Cardiac septum (tissue), 1 donor: ENCODE measurements at places on chromosomes 12 and 14. TPM values are rescaled to one million over a fixed set of nuclear protein-coding genes. Genes with fewer than 3 reads are reported as not detected.

DNA sequence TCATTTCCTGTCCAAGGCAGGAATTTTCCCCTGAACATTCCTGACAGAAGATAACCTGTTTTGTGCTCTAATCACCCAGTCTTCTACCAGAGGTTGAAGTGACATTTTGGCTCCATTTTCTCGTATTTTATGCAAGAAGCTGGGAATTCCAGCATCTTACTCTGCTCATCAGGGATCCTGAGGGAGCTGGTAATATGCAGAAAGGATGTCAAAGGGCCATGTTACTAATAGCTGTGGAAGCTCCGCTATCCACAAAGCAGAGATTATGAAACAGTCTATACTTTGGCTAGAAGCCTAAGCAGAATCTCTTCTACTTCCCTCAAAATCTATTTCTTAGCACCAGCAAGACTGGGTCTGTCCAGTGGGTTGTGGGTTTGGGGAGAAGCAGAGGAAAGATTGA lies 613.0 kb downstream of the DIO2 start:
- no peak for DNase-seq

DNA sequence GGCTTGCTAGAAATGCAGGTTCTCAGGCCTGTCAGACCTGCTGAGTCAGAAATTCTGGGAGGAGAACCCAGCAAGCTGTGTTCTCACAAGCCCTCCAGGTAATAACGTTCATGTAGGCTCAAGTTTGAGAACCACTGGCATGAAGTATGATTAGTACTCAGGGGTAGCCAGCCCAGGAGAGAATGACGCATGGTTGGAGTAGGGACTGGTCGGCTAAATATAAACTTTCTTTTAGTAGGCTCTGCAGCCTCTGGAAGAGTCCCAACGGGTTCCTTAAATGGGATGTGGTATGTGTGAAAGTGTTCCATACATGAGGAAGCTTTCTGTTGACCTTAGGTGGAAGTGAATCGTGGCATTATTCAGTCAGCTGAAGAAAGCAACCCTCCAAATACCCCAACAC lies 209.3 kb downstream of the SLC41A2 start:
- peak; percentile 66 for DNase-seq

- no peak for DNase-seq
These were observed 87.9 kb upstream of the PTPRQ start for GRCh38 chr12:80356097-80356496.

- DNase-seq = no peak
These were observed 24.4 kb upstream of the CRACR2A start for GRCh38 chr12:3777206-3777809.

GRCh38 chr12:116455540-116456329 lies 103.4 kb upstream of the MAP1LC3B2 start:
- DNase-seq = peak; percentile 79

- DNase-seq = no peak
These were observed 69.5 kb downstream of the CRADD start for GRCh38 chr12:93746572-93747168.

- no peak for DNase-seq
These were observed 21.7 kb upstream of the VPS37B start for GRCh38 chr12:122917507-122918121.

DNA sequence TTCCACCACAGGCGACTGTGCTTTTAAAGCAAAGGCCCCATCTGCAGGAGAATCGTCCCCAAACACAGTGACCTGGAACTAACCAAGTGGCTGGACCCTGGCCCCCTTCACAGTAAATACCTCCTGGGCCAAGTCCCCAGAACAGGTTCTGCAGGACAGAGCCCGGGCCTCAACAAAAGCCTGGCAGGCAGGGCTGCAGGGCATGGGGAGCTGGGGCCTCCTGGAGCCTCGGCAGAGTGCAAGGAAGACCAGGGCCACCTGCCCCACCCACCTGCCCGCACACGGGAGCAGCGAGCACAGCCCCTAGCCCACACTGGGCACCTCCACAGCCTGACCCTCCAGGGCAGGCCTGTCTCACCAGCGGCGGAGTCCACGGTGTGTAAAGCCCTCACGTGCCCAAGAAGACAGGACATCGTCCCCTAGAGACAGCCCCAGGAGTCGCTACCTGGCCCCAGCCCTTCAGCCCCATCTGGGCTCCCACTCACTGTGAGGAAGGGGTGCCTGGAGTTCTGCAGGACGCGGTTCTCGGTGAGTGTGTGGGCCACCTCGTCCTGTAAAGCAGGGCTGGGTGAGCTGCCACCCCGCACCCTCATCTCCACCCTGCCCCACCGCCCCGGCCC lies 21.0 kb downstream of the AKT1 start:
- DNase-seq = no peak

CS gene
- 570 TPM for total RNA-seq
